ENCODE measurements at places on chromosomes 6 and 20.
A peak's percentile ranks its signal among the peaks of the same experiment; 100 is the strongest.

GRCh38 chr6:1473598-1473997 is 84.2 kb downstream of the FOXF2 start:
- DNase-seq = no peak

GRCh38 chr6:19311786-19312185 is 525.4 kb upstream of the ID4 start:
- DNase-seq = no peak

- DNase-seq = no peak
Measured at GRCh38 chr6:107419733-107420132, 39.6 kb downstream of the PDSS2 start.

- DNase-seq = no peak
Measured at GRCh38 chr20:38812709-38813573, 7.4 kb downstream of the PPP1R16B start.

DNA sequence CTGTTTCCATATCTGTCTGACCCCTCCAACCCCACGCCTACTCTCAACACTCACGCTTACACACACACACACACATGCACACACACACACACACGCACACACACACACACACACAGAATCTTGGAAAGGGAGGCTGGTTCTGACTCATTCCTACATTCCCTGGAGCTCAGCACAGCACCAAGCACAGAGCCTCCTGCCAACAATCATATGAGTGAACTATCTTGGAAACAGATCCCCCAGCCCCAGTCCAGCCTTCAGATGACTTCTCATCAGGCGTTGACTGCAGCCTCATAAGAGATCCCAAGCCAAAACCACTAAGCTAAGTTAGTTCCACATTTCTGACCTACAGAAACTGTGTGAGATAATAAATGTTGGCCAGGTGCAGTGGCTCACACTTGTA is 14.1 kb upstream of the HCK start:
- DNase-seq = no peak

- no peak for DNase-seq
Measured at GRCh38 chr6:11969092-11969491, 43.0 kb upstream of the HIVEP1 start.

GRCh38 chr6:69631552-69632346 is 165.1 kb downstream of the LMBRD1 start:
- no peak for DNase-seq

GRCh38 chr6:74757813-74758212 is 448.0 kb downstream of the COL12A1 start:
- no peak for DNase-seq

- DNase-seq = no peak
Measured at GRCh38 chr6:16223362-16223761, 15.0 kb upstream of the GMPR start.

DNA sequence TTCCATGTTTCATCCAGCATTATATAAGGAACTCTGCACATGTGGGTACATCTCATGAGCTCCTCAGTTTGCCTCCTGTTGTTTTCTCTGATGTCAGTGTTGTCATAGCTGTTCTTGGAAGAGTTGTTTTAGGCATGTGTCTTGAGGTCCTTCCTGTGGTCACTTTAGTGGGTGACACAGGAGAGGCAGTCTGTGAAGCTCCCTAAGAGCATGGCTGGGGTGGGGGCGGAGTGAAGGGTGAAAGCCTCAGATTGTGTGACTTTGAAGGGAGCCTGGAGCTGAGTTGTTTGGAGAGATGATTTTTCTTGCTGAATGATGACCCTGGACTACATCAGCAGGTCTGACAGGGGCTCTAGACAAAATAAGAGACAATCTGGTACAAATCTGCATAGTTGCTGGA is 37.7 kb downstream of the PPP1R14C start:
- DNase-seq = no peak

- no peak for DNase-seq
Measured at GRCh38 chr20:32158943-32159660, 48.4 kb downstream of the PLAGL2 start.

GRCh38 chr6:53492860-53493634 is 51.9 kb downstream of the GCLC start:
- no peak for DNase-seq

DNA sequence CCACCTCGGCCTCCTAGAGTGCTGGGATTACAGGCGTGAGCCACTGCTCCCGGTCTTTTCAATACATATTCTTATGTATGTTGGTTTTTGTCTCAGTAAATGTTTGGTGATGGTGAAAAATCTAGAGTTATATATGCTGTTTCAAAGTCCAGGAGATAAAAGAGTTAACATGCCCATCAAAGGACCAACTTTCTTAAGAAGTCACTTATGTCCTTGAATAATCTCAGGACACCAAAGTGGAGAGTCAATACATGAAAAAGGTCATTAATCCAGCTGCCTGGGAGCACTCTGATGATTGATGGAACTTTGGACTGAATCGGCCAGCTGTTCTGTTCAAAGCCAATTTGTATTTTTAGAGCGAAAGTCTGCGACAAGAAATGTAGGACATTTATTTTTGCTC is 59.8 kb upstream of the HDAC2 start:
- DNase-seq = no peak

DNA sequence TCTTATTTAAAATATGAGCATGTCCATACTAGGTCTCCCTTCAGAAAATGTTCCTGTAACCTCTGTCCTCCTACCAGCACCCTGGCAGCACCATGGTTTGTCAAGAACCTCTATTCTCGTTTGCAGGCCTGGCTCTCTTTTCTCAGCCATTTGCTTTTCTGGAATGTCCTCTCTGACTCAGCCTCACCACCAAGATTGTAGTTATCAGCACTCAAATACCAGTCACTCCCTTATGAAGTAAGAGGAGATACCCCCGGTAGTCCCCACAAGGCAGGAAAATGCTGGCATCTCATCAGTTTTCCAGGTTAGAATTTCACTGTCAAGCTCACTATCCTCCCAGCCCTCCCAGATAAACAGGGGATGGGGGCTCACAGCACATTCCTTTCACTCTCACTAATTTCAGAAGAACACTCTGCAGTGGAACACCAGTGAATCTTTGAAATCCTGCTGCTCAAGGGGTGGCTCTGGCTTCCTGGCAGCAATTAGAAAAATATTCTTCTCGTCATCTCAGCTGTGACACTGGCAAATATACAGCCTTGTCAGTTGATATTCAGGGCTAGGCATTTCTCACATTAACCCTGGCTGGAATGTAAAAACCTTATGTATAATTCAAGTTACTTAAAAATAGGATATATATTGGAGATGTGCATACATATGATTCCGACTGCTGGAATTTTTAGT is 129.2 kb downstream of the TBX18 start:
- DNase-seq = no peak

- no peak for DNase-seq
Measured at GRCh38 chr6:54861905-54862616, 15.5 kb downstream of the FAM83B start.

- no peak for DNase-seq
Measured at GRCh38 chr20:13461849-13462458, 176.8 kb downstream of the TASP1 start.

GRCh38 chr6:134605034-134605433 is 287.1 kb upstream of the SGK1 start:
- DNase-seq = no peak

DNA sequence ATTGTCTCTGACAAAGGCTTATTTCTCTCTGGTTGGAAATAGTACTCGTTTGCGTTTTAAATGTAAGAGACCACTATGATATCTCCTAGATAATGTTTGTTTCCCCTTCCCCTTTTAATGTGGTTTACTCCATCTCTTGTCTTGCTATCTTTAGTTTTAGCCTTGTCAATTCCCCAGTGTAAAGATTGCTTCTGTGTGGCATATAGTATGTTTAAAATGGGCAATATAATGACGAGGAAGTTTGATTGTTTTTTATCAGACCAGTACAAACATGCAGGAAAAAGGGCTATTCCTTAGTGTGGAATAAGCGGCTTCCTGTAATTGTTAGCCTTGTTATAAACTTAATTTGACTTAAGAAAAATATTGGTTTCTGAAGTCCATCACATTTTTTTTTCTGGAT is 3.1 kb downstream of the QKI start:
- DNase-seq = no peak

DNA sequence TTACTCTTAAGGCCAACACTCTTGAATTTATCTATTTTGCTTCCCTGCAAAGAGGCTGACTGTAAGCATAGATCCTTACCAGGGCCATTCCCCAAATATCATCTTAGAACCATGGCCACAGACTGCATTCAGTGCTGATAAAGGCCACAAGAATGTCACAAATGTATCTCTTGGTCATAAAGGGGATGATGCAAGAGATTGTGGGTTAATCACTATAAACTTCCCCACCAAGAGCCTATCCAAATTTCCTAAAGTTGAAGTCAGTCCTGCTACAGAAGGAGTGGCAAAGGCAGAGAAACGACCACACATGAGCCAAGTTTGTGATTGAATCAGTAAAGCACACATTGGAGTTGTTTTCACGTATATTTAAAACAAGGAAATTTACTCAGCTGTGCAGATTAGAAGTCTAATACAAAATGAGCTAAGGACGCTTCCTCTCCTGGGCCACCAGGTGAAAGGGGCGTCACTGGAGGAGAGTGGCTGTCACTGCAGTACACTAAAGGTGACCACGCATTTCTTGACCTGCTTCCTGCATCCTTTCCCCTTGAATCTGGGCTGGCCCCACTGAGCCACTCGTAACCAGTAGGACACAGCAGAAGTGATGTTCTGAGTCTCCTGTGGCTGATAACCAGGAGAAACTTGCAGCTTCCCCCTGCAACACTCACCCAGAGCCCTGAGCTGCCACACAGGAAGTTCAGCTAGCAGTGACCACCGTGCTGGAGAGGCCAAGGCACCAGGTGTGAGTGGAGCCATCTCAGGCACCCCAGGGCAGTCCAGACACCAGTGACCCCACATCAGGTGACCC is 181.9 kb downstream of the SYNDIG1 start:
- DNase-seq = no peak

- DNase-seq = no peak
Measured at GRCh38 chr6:140867336-140867735, 1265.4 kb upstream of the GJE1 start.

DNA sequence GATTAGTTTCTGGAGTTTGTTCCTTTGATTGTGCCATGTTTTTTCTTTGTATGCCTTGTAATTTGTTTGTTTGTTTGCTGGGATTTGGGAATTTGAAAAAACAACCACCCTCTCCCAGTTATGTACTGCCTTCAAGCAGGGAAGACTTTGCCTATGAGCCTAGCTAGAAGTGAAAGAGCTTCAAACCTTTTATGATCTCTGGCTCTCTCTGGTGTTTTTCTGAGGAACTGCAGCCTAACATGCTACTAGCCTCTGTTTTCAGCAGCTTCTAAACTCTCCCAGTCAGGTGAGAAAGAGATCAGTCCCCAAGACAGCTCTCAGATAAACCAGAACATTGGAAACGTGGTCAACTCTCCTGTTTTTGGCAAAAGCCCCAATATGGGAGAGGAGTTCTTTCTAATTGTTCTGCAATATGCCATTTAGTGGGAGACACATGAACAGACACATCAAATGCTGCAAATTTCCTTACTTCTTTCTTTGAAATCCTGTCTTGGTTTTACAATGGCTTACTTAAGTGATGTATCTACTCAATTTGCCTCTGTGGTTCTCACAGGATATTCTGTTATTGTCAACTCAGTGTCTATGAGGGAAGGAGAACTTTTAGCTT is 58.9 kb upstream of the SERINC1 start:
- DNase-seq = peak; percentile 55

- DNase-seq = no peak
Measured at GRCh38 chr6:40387871-40388264, 199.3 kb downstream of the LRFN2 start.

DNA sequence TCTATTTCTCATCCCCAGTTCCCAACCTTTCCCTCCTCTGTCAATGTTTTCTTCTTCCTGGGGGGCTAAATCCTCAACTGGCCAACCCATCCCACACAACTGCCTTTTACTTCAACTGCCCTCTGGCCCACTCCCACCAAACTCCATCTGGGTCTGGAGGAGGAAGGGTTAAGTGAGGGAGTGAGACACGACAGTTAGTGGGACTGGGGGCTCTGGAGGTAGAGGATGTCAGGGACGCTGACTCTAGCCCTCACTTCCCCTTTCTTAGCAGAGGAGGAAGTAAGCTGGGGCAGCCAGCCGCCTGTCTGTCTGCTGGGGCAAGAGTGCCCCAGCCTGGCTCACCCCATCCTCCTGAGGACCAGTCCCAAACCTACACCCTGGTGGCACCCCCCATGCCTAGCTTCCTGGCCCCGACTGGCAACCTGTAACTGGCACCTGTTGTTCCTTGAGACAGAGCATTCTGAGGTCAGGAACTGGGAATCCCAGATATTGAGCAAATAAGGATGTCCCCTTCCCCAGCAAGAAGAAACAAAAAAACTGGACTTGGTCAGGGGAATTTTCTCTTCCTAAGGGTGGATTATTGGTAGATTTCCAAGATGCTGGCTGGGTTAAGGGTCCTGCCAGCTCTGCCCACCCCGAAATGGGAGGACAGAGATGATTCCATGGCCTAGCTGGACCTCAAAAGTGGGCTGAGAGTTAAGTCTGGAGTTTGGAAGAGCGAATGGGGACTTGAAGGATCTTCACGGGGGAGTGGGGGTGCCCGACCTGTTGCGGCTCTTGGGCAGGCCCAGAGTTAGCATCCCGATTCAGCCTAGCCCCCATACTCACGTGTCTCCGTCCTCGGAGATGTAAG is 971 bp downstream of the NFKBIE start:
- DNase-seq = no peak

DNA sequence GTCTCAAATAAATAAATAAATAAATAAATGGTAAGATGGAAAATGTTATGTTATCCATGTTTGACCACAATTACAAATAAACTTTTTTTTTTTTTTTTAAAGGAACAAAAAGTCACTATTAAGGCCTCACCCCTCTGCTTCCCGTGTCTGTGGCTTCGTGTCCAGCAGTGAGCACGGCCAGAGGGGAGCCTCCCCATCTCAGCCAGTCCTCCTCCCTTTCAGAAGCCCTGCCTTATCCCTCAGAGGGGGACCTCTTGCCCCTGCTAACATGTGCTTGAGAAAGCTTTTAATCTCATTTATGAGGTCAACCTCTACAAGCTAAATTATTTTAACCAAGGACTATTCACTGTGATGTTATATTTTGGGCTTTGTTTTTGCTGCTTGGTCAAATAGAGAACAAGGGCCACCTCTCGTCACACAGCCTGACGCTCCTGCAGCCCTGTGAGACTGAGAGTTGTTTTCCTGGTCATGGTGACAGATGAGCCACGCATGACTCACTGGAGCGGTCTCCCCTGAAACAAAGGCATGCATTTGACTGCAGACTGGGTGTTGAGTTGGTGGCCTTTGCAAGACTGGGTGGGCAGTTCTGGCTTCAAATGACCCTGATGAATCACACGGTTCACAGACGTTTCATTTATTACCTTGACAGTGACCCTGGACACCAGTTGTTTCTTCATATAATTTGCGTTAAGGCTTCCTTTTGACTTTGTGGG is 131.8 kb downstream of the TIAM2 start:
- no peak for DNase-seq

DNA sequence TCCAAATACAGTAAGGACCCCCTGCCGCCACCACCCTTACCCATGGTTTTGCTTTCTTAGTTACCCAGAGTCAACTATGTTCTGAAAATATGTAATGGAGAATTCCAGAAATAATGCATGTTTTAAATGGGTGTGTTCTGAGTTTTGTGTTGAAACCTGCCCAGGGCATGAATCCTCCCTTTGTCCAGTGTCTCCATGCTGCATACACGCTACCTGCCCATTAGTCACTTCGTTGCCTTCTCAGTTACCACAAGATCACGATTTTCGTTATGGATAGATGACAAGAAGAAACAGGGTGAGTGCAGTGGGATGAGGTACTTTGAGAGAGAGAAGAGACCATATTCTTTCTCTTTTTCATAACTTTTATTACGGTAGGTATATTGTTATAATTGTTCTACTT is 10.6 kb downstream of the FARS2 start:
- no peak for DNase-seq

Measured in effector memory CD8-positive, alpha-beta T cell (primary cell).